ENCODE measurements at places on chromosomes 2 and 18.
A peak's percentile ranks its signal among the peaks of the same experiment; 100 is the strongest.

DNA sequence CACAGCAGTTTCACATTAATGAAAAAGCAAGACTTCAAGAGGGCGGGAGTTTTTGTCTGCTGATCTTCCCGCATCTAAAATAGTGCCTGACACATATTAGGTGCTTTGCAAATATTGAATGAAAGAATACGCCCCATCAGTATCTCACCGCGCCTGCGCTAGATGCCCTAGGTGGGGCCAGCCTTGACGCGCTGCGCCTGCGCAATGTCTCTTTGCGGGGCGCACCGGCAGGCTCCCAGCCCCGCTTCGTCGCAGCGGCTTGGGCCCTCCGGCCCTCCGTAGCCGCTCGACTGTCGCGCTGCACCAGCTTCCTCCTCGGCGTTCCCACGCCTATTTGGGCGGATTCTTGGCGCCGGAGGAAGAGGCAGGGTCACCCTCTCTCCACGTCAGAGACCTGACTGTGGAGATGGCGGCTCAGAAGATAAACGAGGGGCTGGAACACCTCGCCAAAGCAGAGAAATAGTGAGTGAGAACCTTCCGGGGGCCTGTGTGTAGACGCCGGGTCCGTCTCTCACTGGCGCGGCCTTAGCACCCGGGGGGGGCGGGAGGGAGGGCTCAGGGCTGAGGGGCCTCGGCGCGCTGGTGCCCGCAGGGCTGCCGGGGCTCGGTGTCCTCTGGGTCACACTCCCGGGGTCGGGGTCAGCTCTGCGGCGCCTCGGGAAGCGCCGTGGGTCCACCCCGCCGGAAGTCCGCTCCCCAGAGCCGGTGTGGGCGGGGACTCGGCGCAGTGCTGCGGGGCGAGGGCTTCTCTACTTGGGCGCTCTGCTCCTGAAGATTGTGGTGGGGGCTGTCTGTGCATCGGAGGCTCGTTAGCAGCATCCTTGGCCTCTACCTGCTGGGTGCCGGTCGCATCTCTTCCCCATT, at the start of gene NAPG:
NAPG (plus strand) TSS at position 331 of the 864 bp plus-strand sequence; CDS start at position 407, 76 bp downstream.
- peak; percentile 94 for DNase-seq

DNA sequence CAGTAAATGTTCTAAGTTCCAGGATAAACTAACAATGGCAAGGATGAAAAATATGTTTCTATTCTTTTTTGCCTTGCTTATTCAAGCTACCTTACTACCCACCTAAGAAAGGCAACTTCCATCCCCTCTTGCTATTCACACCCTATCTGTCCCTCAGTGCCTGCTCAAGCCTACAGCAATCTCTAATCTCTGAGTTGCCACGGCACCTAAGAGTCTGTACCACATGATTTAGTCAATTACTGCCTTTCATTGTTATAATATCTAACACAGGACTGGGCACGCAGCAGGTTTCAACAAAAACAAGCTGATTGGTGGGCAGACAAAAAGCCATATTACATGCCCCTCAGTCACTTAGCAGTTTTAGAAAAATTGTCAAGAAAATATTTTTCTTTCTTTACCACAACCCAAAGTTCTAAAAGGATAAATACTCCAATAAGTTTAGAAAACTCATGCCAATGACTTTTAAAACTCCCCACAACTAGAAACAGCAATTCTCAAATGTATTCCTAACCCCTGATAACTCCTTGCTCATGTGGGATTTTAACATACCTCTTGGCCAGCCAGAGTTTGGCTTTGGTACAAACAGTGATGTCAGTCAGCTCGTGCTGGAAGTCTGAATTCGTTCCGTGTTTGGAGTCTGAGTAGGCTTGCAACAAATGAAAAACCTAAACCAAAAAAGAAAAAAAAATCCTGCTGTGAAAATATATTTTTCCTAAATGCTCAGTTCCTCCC, 117.3 kb upstream of the ZFP36L2 start:
- no peak for DNase-seq

GRCh38 chr18:24514439-24514838, 54.0 kb downstream of the HRH4 start:
- DNase-seq: peak; percentile 32

DNA sequence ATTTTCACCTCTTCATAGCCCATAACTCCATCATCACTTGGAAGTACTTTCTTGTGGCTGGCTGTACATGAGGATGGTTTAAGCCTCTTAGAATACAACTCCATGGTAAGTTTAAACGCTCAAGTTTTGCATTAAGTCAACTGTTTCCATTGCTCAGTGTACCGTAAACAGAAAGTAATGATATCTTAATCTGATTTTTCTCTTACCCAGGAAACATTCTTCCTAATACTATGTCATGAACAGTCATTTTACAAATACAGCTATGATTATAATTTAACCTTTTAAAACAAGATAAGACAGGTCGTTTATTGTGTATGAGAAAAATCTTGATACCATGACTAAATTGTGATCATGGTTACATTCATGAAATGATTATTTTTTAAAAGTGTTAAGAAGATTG, 11.6 kb upstream of the DYNC2LI1 start:
- DNase-seq: no peak

DNA sequence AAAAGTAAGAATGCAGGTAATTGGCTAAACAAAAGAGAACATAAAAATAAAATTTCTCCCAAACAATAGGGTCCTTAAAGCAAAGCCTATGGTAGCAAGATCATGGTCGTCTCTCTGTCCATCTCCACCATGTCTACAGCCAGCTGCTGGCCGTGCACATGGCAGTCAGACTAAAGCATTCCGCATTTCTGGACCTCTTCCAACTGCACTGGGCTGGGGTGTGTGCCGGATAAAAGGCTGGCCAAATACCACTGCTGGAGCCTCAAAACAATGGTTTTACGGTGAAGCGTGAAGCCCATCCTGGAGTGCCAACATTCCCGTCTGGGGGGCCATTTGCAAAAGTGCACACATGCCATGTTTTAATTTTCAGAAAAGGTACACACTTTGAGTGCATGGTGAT, 74.8 kb upstream of the PIEZO2 start:
- no peak for DNase-seq

DNA sequence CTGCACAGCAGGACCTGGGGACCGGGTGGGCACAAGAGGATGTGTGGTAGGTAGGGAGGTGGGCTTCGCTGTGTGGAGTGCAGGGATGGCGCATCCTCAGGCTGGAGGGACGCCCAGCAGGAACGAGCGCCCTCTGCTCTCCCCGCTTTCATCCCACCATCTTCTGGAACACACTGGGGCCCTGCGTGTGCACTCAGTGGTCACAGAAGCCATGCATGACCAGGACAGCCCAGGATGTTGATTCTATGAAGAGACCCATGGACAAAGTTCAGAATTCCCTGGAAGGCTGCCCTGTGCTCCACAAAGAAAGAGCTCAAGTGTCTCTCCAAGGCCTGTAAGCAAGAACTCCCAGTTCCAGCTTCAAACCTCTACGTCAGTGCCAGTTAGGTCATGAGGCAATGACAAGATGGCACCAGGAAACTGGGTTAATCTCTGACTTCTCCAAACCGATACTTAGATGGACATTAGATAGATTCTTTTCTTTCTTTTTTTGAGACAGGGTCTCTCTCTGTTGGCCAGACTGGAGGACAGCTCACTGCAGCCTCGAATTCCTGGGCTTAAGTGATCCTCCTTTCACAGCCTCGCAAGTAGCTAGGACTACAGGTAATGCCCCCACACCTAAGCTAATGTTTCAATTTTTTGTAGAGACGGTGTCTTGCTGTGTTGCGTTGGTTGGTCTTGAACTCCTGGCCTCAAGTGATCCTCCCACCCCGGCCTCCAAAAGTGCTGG, 3.4 kb downstream of the SLC66A2 start:
- DNase-seq: no peak

DNA sequence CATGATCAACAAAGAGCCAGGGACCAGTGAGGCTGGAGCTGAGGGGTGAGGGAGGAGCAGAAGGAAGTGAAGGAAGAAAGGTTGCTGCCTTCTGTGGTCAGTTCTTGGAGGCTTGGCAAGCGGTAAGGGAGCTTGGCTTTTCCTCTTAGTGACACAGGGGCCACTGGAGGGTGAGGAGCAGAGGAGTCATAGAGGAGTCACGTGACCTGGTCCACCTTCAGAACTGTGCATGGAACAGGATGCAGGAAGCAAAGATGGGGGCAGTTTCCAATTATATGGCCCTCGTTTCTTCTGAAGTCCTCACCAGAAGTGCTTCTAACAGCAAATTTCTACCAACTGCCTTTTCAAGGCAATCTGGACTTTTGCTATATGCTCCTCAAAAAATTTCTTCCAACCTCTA, 326.9 kb upstream of the SMIM21 start:
- DNase-seq: no peak

DNA sequence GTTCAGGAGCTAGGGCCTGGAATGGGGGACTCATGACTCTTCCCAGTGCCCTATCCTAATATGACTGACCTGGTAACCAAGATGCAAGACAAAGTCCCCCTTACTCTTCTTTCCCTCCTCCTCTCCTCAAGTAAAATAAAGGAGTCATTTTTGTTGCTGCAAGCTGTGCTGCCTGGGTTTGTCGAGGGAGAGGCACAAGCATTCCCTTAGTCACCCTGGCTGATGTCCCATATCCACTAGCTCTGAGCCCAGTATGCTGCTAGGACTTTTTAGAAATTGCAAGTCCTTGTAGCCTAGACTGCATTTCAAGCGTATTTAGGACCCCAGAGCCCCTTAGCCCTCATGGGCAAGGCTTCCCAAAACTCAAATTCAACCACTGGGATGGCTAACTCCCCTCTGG, 338.5 kb upstream of the SETBP1 start:
- no peak for DNase-seq

- DNase-seq: no peak
Observed at GRCh38 chr2:200618590-200619021, 32.8 kb downstream of the AOX1 start.

DNA sequence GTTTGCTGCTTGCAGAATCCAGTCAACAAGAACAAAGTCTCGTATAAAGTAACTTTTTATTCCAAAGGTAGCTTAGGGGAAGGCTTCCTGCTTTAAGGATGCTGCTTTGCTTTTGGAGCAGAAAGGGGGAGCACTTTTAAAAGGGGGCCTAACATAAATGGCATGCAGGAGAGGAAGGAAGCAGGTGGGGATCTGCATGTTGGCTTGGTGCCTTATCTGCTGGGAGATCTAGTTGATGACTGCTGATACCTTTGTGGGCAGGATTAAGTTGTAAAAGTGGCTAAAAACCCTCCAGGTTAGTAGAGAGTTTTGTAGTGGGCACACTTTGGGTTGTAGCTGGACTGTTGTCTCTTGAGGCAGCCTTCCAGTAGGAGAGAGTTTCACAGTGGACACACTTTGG, 22.5 kb downstream of the UBR3 start:
- no peak for DNase-seq
